ENCODE measurements at places on chromosomes 16 and 17.

GRCh38 chr16:11238272-11239202 is 17.5 kb downstream of the SOCS1 start:
- DNase-seq: no peak

GRCh38 chr16:21653571-21653970 is 1.2 kb upstream of the IGSF6 start:
- no peak for DNase-seq

DNA sequence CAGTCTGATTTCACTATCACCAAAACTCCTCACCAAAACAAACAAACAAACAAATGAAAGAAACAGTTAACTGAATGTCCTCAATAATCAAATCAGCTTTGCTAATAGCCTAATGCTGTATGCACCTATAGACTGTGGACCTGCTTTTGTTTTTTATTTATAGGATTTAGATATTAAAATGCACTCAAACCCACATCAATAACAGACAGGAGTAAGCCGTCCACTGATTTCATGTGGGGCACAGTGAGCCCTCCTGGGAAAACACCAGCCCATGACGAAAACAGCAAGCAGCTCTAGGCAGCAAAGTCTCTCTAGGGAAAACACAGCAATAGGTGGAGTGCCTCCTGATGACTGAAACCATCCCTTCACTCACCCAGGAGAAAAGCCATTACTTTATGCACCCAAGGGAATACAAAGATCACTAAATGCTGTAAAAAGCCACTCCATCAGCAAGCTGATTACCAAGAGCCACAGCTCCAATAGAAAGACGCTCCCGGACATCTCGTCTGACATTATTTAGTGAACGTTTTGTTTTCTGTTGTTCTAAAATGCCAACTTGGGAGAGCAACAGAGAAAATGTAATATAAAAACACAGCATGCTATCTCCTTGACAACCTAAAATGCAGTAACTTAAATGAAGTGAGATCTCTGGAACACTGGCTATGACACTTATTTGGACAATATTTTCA is 47.8 kb downstream of the ANKFY1 start:
- DNase-seq: no peak

- DNase-seq: no peak
Observed at GRCh38 chr17:44355642-44356099, 8.0 kb downstream of the FAM171A2 start.

GRCh38 chr16:75780669-75781068 is 54.4 kb upstream of the CPHXL start:
- DNase-seq: no peak

GRCh38 chr17:76982408-76983074 is 114.3 kb downstream of the MGAT5B start:
- no peak for DNase-seq

All from activated CD8-positive, alpha-beta memory T cell treated with anti-CD3 and anti-CD28 coated beads for 1 hour (primary cell).